ENCODE measurements at places on chromosomes 6 and 20.

GRCh38 chr20:50798650-50799049 is 3.8 kb downstream of the BCAS4 start:
- DNase-seq = no peak

DNA sequence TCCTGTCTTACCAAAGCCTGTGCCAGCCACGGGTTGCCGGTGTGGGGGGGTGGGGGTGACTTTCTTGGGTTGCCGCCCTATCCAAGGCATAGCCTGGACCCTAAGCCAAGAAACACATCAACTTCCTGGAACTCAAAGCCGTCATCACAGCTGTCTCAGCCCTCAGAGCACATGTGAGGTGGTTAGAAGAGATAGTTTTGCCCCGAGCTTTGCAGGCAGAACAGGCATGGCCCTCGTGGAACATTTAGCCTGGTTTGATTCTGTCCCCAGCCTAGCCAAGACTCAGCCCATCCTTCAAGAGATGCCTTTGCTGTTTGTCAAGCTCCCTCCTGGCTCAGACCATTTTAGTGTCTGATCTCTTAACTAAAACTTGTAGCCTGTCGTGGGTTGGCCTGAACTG is 64.9 kb downstream of the RREB1 start:
- DNase-seq = no peak

- no peak for DNase-seq
These were observed 6.3 kb downstream of the RBBP8NL start for GRCh38 chr20:62420846-62421715.

DNA sequence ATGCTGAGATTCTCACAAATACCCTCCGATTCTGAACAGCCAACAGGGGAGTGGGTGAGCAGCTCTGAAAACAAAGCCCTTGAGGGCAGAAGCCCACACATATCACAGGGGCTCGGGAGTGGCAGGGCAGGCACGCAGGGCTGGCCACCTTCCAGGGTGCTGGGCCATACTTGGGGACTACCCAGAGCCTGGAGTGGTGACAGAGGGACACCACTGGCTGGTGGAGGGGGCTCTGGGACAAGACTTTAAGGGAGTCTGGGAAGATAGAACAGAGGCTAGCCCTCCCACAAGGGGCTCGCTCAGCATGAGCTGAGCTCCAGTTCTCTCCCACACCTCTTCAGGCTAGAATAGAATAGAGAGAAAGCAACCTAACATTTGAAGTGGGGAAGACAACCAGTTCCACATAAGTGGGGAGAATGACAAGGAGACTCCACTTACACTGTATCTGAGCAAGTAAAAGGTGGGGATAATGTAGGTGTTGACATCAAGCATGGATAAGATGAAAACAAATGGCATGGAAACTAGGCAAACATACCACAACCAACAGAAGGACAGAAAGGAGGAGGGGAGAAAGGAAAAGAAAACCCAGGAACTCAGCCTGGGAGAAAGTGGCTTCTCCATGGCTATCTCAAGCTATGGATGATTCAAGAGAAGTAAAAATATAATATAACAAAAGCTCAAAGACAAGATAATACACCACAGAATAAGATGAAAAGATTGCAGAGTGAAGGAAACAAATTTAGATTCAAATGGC is 7.0 kb downstream of the PPIL1 start:
- DNase-seq = no peak

GRCh38 chr6:63267046-63267445 is 52.7 kb downstream of the LGSN start:
- no peak for DNase-seq

DNA sequence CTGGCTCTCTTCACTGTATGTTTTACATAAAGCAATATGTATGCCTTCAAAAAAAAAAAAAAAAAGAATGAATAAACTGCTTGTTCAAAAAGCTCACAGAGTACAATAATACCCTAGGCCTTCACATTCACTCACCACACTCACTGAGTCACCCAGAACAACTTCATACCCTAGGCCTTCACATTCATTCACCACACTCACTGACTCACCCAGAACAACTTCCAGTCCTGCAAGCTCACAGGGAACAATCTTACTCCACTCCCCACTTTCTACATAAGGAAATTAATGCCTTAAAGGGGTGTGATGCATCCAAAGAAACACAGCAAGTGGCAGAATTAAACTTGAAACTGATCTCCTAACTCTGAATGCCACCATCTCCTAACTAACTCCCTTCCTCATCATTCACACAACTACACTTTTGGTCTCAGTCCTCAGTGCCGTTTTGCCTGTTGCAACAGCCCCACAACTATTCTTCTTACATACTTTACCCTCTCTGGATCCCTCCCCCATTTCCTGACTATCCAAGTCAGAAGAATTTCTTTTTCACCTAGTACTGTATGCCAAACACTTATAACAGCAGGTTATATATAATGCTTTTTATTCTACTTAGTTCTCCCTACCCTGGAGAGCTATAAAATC is 34.2 kb downstream of the NHSL1 start:
- no peak for DNase-seq

DNA sequence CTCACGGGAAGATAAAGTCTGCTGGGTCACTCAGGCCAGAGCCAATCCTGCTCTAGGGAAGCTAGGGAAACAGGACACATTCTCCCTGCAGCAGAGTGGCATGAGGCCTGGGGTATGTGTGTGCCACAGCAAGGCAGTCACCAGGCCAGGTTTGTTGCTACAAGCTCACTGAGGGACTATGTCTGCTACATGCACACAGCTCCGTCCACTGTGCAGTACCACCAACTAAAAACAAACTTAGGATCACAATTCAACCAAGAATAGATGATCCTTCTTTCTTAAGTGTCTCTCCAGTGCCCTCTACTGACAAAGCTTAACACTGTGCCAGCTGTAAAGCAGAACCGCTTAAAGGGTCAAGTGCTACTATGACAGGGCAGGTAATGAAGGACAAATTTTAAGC is 192.5 kb downstream of the PTPRK start:
- DNase-seq = no peak

DNA sequence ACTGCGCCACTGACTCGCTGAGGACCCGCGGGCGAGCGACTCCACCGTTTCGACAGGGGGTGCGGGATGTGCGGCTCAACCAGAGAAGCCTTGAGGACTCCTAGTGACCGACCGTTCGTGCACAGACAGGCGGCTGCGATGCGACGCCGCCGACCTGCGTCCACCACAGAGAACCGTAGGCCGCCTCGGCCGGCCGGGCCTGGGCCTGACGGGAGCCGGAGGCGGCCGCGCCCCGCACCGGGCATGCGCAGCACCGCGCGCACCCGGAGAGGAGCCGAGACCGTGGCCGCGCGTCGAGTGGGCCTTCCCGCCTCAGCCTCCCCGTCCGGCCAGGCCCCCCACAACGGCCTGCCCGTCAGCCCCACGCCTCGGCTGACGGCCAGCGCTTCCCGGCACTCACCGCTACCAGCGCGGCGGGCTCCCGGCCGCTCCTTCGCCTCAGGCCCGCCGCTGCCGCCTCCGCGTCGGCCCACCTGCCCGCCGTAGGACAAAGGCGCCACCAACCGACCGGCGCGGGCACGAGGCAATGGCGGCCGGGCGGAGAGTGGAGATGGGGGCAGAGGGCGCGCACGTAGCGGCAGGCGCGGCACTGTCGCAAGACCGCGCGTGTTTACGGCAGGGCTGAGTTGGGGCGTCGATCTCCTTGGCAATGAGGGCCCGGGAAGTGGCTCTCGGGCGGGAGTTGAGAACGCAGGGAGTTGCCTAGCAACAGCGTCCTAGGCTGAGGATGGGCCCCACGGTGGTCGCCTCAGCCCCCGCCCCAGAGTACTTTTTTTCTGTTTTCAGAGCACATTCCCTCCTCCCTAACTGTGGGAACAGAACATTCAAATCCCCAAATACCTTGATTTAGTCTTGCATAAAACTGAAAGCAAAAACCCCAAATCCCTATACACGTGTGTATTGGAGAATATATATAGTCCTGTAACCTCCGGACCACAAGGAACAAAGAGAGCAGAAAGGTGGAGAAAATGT is at the start of gene NCOA5:
Gene NCOA5, minus strand, starts transcription at position 546 of the 972 bp plus-strand sequence. CDS start 10,538 bp downstream, outside the sequence.
- DNase-seq = peak; percentile 80

DNA sequence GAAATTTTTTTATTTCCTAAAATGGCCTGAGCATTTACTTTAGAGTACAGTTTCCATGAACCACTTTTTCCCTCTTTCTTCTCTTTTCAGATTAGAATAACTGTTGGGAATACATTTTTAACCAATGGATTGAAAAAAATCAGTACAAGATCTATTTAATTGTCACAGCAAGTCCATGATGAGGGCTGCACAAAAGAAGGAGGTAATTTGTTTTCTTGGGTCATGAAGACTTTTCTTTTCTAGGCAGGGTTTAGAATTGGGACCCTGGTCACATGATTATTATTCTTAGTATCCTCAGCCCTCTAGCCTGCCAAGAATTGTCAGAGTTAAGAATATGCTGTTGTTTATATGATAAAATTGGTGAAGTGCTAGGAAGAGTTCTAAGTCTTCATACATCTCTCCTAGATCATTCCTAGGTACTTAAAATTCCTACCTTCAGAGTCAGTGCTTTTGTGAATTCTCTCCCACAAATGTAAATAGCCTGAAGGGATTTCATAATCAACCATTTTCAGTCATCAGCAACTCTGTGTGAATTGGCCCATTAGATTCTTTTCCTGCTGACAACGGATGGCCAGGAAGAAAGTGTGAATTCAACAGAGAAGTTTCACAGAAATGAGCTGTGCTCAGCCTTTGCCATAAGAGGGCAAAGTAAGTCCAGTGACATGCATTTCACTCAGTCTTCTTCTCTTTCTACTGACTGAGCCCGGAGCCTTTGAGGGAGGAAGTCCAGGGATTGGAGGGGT is 32.4 kb upstream of the TPBG start:
- DNase-seq = no peak
